ENCODE measurements at places on chromosomes 2 and 18.

- H3K4me3 ChIP-seq = peak overlapping the region; percentile 72
- no peaks in the 10 kb centered on the region for H3K36me3 ChIP-seq
- no peaks in the 10 kb centered on the region for H3K27me3 ChIP-seq
Measured at GRCh38 chr2:9844576-9844975, 1.3 kb downstream of the TAF1B start.

- no peak overlapping the region for H3K4me3 ChIP-seq
- no peaks in the 10 kb centered on the region for H3K27me3 ChIP-seq
Measured at GRCh38 chr18:42025974-42026625, 71.1 kb downstream of the PIK3C3 start.

GRCh38 chr2:20365249-20365817 is 14.7 kb upstream of the PUM2 start:
- no peak for DNase-seq
- no peaks in the 10 kb centered on the region for H3K36me3 ChIP-seq
- H3K4me3 ChIP-seq = no peak overlapping the region
- no peaks in the 10 kb centered on the region for H3K4me1 ChIP-seq
- H3K27me3 ChIP-seq = no peaks in the 10 kb centered on the region
- H3K27ac ChIP-seq = no peak overlapping the region

DNA sequence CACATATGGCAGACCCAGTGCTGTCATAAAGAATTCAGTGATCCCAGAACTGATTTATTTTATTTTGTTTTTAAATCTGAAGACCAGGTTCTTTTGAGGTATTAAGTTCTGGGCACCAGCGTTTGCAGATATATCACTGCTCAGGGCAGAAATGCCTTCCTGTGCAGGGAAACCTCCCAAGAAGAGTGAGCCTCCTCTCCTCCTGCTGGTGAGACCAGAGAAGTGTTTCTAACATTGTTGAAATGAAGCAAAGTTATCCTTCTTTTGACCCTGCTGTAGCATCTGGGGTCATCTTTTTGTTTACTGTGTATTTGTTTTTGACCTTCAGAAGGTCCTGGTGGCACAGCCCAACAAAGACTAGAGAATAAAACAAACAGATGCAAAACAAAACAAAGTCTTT is 94.0 kb downstream of the AQP4 start:
- H3K27me3 ChIP-seq = peaks cover 9% of the 10 kb centered on the region
- H3K4me3 ChIP-seq = no peak overlapping the region
- no peaks in the 10 kb centered on the region for H3K36me3 ChIP-seq

- H3K27me3 ChIP-seq = no peaks in the 10 kb centered on the region
- no peak overlapping the region for H3K27ac ChIP-seq
- H3K4me1 ChIP-seq = no peaks in the 10 kb centered on the region
- no peak overlapping the region for H3K4me3 ChIP-seq
- no peak for DNase-seq
- H3K36me3 ChIP-seq = no peaks in the 10 kb centered on the region
Measured at GRCh38 chr2:227570615-227571014, 28.1 kb upstream of the SCYGR2 start.

- H3K27me3 ChIP-seq = no peaks in the 10 kb centered on the region
- no peak overlapping the region for H3K27ac ChIP-seq
- H3K36me3 ChIP-seq = no peaks in the 10 kb centered on the region
Measured at GRCh38 chr2:160731856-160732255, 238.2 kb upstream of the RBMS1 start.

- no peak overlapping the region for H3K4me3 ChIP-seq
- no peaks in the 10 kb centered on the region for H3K36me3 ChIP-seq
- no peaks in the 10 kb centered on the region for H3K27me3 ChIP-seq
- no peaks in the 10 kb centered on the region for H3K4me1 ChIP-seq
Measured at GRCh38 chr18:31386741-31387140, 10.2 kb downstream of the DSG4 start.

DNA sequence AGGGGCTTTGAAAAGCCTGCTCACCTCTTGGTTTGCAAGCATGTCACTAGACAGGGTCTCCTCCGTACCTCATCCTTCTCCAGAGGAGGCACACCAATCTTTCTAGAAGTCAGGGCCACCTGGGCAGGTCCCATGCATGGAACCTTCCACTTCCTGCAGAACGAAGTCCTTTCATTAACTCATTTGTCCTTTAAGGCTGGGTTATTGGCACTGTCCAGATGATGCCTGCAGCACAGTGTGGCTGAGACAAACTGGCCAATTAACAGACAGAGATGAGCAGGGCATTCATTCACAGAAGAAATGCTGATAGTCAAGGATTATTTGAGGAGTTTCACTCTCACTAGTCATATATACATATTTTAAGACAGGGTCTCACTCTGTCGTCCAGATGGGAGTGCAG is 245.3 kb downstream of the TFCP2L1 start:
- H3K27ac ChIP-seq = no peak overlapping the region
- peaks cover 4% of the 10 kb centered on the region for H3K27me3 ChIP-seq
- no peak overlapping the region for H3K4me3 ChIP-seq
- H3K4me1 ChIP-seq = no peaks in the 10 kb centered on the region

GRCh38 chr2:60104514-60105505 is 448.6 kb downstream of the BCL11A start:
- H3K27me3 ChIP-seq = no peaks in the 10 kb centered on the region
- H3K36me3 ChIP-seq = no peaks in the 10 kb centered on the region
- no peak overlapping the region for H3K4me3 ChIP-seq
- no peak for DNase-seq
- H3K4me1 ChIP-seq = peaks cover 6% of the 10 kb centered on the region

GRCh38 chr2:206533977-206534376 is 90.6 kb downstream of the ADAM23 start:
- no peak for DNase-seq
- H3K4me3 ChIP-seq = no peak overlapping the region
- H3K27ac ChIP-seq = no peak overlapping the region
- no peaks in the 10 kb centered on the region for H3K36me3 ChIP-seq

Data from heart left ventricle (tissue), 16 donors.